ENCODE measurements at places on chromosomes 7 and 10.

- no peak for DNase-seq
Observed at GRCh38 chr7:132777414-132777813, 201.1 kb upstream of the PLXNA4 start.

DNA sequence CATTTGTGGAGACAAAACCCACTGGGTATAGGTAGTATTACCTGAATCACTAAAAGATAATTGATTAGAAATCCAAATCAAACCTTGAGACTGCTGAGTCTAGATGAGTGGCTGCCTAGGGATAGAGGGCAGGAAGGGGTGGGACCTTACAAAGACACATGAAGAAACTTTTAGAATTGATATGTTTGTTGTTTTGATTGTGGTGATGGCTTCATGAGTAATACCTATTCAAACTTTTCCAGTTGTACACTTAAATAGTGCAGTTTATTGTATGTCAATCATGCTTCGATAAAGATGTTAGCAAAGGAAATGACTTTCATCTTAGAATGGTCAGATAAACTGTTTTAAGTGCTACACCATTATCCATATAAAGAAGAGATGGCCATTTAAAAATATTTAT is 188.7 kb upstream of the KAT6B start:
- no peak for DNase-seq

DNA sequence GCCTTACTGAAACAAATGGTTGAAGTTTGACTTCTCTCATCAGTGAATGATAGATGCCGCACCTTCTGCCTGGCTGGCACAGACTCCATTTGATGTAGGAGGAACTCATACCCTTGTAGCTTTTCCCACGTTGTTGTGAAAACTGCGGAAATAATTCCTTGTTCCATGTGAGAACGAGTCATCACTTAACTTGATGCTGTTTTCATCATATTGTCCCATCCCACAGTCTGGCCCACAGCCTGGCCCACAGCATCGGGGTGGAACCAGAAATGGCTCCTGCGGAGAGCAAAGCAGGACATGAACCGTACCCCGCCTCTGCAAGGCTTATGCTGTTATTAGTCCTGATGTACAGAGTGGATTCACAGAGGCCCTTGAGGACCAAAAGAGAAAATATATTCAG is 587.0 kb downstream of the SDK1 start:
- DNase-seq = no peak

- no peak for DNase-seq
Observed at GRCh38 chr10:110721406-110722038, 77.4 kb downstream of the RBM20 start.

DNA sequence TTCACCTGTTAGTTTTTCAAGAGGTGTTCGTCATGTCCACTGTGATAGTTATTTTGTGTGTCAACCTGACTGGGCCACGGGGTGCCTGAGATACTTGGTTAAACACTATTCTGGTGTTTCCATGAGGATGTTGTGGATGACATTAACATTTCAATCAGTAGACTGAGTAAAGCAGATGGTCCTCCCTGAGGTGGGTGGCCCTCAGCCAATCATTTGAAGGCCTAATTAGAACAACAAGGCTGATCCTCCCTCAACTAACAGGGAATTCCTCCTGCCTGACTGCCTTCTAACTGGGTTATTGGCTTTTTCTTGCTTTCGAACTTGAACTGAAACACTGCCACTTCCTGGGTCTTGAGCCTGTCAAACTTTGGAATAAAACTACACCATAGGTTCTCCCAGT is 75.8 kb downstream of the ENO4 start:
- DNase-seq = no peak

DNA sequence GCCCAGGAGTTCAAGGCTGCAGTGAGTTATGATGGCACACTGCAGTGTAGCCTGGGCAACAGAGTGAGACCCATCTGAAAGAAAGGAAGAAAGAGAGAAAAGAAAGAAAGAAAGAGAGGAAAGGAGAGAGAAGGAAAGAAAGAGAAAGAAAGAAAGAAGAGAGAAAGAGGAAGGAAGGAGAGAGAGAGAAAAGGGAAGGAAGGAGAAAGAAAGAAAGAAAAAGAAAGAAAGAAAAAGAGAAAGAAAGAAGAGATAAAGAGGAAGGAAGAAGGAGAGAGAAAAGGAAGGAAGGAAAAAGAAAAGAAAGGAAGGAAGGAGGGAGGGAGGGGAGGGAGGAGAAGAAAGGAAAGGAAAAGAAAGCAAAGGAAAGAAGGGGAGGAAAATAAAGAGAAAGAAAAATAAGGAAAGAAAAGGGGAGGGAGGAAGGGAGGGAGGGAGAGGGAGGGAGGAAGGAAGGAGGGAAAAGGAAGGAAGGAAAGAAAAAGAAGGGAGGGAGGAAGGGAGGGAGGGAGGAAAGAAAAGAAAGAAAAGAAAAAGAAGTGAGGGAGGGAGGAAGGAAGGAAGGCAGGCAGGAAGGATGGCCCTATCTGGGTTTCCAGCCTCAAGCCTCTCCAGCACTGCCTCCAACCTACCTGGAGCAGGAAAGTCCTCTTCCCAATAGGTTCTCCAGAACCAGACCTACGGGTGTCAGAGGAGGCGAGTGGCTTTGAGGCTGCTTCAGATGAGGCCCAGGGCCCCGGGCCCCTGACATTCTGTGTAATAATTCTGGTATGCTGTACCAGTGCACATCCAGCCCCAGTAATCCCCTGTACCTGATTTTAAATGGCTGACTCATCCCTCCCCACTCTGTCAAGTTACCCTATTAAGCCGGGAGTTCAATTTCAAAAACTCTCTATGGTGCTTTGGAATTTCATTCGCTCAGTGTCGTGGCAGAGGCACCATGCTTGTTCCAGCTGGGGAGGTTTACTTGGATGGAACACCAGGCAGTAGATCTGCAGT is 6.8 kb upstream of the PARD3 start:
- no peak for DNase-seq

Data from stimulated activated CD4-positive, alpha-beta T cell treated with anti-CD3 and anti-CD28 coated beads, Interleukin-2, amount 100 ng/mL, for 24 hours (primary cell).